ENCODE measurements at places on chromosomes 12 and 14.
A peak's percentile ranks its signal among the peaks of the same experiment; 100 is the strongest.

DNA sequence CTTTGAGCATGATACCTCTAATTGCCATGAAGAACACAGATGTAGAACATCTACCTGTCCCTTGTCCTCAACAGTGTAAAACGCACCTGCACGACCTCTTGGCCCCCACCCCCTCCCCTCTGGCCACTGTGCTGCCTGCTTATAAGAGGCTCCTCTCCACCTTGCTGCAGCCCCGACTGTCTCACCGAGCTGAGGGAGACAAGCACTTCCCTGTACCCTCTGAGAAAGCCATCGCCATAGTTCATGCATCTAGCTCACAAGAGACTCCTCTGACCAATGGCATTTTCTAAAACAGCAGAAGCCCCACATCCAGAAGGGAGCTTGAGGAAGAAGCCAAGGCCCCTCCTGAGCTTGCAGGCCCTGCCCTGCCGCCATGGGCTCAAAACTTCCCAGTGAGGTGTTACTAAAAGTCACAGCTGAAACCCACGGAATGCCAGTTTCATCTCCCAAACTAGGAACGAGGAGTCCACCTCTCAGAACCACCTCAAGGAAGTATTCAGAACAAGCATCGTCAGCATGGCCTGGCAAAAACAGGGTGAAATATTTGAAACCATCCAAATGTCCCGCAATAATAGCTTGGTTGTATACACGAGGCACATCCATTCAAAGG lies 21.5 kb upstream of the ANO2 start:
- DNase-seq, result no peak

DNA sequence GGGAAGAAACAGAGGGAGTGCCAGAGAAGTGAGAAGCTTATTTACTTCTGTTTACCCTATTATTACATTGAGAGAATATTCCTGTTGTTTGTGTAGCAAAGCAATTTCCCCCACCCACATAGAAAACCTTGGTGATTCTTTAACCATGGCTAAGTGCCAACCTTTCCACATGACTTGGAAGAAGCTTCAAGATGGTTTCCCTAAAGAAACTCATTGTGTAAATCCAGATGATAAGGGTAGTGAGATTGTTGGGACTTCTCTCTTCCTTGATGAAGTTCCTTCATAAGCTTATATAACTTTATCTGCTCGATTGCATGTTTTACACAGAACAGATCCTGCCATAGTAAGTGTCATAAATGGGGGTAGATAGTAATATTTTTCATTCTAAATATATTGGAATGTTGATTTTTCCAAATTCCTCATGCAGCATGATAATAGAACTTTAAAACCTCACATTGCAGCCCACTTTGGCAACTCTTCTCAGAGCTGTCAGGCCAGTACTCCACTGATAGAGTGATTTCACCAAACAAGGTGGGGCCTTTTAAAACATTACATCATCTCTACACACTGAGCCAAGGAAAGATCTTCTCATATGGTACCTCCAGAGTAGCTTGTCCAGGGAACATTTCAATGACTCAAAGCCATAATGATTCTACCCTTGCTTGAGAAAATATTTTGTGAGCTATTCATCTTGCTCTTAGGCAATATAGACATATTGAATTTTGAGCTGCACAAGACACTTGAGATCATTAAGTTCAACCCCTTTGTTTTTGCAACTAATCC lies 47.8 kb upstream of the KIF21A start:
- DNase-seq, result no peak

DNA sequence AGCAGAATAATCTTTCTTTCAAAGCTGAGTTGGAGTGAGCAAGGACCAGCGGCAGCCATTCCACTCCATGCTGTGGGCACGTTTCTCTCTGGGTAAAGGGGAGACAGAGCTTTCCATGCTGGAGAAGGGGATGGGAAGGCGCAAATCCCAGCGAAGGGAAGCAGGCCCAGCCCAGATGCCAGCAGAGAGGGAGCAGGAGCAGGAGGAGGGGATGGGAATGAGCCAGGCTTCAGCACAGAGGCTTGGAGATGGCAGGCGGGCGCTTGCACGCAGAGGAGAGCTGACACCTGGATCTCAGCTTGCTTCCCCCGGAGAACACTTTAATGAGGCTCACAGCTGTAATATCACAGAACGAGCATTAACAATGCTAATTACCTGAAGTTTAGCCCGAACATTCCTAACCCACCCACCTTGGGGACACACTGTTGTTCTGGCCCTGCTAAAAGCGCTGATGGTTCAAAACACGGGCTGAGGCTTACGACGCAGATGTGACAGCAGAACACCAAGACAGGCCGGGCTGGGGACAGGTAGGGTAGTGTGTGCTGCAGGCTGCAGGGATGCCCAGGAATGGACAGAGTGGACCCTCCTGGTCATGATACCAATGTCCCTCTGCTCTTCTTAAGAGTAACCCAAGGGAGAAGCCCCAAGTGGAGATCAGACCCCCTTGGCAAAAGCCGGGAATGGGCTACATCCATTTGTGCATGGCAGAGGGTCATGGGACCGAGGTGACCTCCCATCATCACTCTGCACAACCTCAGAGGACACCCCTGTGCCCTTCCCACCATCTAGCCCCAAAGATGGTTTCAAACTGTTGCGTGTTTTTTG lies 288.6 kb downstream of the DPF3 start:
- DNase-seq, result no peak

DNA sequence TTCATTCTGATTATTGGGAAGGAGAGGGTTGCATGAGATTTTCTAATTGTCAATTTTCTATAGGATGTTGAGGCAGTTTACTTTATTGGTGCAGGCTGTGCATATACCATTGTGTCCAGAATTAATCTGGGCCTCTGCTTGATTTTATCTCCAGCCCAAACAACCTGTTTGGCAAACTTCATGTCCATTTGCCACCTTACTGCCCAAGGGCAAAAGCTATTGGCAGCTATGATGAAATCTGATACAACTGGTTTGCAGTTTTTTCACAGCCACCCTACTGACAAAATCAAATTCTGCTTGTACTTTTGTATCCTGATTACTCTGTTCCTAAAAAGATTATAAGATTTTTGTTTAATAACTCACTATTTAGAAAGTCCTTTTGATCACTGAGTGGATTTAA lies 789.2 kb upstream of the FBXO33 start:
- no peak for DNase-seq

- DNase-seq, result no peak
Measured at GRCh38 chr12:57239587-57240065, 10.1 kb downstream of the SHMT2 start.

DNA sequence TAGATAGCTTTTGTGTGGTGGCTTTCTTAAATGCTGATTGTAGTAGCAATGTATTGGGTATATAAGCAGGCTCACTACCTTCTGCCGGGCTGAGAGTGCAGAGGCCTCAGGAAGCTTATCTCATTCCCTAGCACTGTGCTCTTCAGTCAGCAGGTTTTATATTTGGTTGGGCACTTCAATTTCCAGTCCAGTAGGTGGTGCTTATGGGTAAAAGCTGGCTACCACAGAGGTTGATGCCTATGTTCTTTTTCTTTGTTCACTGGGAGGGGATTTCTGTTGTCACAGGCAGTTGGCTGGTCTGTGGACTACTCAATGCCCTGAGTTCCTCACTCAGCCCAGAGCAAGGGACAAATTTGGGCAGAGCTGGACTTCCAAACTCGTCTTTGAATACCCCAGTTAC lies 43.0 kb upstream of the GLIPR1 start:
- DNase-seq, result no peak

- DNase-seq, result no peak
Measured at GRCh38 chr12:123351349-123351748, 13.3 kb downstream of the SBNO1 start.

DNA sequence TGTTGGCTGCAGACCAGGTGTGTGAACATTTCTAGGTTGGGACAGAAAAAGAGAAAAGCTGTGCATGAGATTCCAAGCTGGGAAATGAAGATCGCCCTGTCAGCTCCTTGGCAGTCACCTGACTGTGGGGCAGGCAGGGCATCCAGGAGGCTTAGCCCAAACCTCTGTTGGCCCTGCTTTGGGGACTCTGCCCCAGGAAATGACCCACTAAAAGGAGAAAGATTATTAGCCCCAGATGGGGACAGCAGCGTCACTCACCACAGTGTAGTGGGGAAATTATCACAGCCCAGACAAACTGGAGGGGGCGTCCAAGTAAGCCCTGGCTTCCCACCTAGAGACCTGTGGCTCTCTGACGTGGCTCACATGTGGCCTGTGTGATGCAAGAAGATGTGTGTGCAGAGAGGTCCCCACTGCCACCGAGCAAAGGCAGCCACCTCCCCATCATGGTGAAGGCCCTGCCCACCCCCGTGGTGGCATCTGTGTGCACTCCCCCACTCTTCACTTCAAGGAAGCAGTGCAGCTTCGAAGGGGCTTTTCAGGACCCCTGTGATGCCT lies 39.1 kb downstream of the DIO3 start:
- no peak for DNase-seq

DNA sequence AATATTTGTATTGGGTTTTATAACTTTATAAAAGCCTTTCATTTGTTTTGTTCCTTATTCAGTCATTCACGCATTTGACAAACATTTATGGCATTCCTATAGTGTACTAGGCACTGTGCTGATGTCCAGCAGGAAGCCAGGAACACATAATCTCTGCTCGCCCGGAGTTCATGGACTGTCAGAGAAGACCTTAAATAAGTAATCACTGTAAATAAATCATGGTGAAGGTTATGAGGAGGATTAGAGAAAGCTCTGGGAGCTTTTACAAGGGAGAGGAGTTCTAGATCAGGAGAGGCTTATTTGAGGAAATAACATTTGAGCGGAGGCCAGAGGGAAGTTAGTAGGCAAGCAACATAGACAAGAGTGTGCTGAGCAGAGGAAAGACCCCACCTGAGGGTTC lies 1.4 kb upstream of the RDH11 start:
- no peak for DNase-seq

- DNase-seq, result no peak
Measured at GRCh38 chr14:23028799-23029198, 5.9 kb downstream of the PSMB5 start.

DNA sequence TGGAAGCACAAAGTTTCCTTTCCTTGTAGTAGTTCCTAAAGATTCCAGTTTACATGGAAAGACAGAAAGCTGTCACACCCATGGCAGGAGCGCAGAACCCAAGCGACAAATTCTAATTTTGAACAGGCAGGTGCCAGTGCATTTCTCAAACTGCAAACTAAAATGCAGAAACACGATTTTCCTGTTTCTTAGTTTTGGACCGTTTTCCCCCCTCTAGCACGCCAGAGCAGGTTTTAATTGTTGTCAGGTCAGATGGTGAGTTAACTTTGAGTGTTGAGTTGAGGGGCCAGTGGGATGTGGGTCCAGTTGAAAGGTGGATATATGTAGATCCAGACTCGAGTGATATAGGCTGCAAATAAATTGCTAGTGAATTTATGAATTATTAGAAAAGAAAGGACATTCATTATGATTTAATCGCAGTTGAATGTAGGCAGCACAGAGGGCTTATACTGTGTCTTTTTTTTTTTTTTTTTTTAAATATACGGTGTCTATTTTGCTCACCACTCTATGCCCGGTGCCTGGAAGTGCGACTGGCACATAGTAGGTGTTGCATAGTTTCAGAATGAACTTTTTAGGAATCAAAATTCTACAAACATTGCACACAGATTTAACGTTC lies 909 bp upstream of the ETFBKMT start:
- no peak for DNase-seq

GRCh38 chr12:9960590-9960989 lies 10.6 kb upstream of the CLEC12A start:
- DNase-seq, result no peak

GRCh38 chr14:30444451-30444850 lies 114.5 kb upstream of the G2E3 start:
- DNase-seq, result no peak

- DNase-seq, result no peak
Measured at GRCh38 chr12:117481470-117481869, 120.0 kb upstream of the NOS1 start.

DNA sequence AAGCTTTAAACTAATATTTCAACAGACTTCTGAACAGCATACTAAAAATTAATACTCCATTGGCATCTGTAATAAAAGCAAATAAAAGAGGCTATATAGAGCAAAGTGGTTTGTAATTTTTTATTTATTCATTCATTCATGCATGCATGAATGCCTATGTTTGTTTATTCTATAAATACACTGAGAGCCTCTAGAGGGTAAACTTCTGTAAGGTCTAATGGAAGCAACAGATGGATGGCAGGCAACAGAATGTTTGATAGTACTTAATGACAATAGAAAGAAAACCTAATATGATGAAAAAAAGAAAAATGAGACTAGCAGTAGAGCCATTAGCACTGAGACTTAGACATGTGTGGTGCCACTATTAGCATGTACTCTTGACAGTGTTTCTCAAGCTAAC lies 253.1 kb downstream of the CCDC91 start:
- no peak for DNase-seq

DNA sequence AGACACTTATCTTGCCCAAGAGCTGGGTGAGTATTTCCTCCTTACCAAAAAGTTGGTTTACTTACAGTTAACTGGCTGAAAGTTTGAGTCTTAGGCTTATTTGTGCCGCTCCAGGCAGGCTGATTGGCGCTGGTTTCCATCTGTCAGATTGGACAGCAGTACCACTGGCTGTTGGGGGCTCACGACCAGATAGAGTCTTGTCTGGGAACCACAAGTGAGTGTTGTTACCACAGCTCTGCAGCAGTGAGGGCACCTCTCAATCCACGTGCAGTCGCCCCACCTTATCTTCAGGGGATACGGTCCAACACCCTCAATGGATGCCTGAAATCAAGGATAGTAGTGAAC lies 58.9 kb downstream of the DDX51 start:
- peak; percentile 21 for DNase-seq

GRCh38 chr14:34633742-34634141 lies 3.8 kb upstream of the SNX6 start:
- DNase-seq, result no peak

DNA sequence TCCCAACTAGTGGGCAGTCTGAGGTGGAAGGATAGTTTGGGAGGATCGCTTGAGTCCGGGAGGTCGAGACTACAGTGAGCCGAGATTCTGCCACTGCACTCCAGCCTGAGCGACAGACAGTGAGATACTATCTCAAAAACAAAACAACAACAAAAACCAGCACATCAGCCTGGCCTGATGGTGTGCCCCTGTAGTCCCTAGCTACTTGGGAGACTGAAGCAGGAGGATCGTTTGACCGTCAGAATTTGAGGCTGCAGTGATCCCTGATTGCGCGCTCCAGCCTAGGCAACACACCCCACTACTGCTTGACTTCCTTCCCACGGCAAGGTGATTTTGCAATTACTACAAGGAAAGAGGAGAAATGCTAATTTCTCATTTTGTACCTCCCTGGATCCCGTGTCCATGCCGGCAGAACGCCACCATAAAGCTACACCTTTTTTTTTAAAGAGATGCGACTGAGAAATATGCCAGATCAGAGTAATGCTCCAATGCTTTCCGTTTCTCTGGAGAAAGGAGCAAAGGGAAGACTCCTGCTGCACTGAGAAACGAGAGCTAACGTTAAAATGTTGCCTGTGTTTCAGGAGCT lies 672 bp upstream of the SCFD1 start:
- DNase-seq, result peak; percentile 26

GRCh38 chr14:93648440-93649168 lies 139.7 kb downstream of the PRIMA1 start:
- no peak for DNase-seq

- DNase-seq, result no peak
Measured at GRCh38 chr12:120592121-120593049, 11.2 kb upstream of the POP5 start.
